ENCODE measurements at places on chromosomes 3 and 15.

GRCh38 chr3:63912768-63913588 is 795 bp upstream of the SCAANT1 start:
- peak; percentile 69 for DNase-seq

DNA sequence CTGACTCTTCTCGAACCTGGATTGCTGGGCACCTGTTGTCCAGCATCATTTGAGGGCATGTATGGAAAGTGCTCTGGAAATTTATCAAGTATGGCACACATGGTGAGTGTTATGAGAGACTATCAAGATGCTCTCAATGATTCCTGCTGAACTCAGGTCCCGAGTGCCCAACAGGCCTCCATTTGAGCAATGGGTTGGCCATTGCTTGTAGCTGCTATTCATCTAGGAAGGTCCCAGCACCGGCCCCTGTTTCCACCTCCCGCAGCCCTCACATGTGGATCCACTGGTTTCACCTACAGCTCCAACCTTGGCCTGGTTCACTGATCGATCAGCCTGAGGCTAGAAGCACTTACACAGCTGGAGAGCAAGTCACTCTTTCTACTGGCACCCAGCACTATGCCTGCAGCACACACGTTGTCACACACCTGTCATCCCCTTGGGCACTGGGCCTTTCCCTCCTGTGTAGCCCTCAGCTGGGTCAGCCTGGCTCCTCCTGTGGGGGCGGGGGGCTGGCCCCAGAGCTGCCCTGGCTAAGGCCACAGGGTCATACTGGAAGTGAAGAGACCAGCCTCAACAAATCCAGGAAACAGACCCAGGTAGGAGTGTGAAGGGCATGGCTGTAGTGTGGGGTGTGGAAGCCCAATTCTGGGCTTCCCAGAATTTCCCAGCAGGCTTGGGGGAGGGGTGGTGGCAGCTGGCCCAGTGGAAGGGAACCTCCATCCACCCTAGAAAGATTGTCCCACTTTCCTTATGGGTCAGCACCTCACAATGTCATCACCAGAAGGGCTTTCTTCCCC is 41.7 kb upstream of the SMAD3 start:
- DNase-seq, result no peak

DNA sequence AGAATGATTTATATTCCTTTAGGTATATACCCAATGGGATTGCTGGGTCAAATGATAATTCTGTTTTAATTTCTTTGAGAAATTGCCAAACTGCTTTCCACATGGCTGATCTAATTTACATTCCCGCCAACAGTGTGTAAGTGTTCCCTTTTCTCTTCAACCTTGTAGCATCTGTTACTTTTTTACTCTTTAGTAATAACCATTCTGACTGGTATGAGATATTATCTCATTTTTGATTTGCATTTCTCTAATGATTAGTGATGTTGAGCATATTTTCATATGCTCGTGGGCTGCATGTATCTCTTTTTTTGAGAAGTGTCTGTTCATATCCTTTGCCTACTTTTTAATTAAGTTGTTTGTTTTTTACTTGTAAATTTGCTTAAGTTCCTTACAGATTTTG is 1264.2 kb downstream of the OTOL1 start:
- DNase-seq, result no peak

DNA sequence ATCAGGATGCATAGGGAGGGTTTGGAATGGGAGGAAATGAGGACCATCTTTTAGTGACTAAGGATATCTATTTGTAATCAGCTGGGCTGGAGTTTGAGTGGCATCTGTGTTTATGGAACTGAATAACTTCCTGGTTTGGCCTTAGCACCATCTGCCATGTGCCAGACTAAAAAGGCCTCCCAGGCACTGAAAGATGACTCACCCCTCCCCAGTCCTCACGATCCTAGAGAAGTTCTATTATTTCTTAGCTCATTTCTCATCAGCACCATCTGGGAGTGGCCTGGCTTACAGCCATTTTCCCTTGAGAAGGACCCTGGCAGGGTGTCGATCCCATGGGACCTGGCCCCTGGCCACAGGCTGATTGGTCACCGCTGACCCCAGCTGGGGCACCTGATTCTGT is 23.9 kb upstream of the CTXND1 start:
- DNase-seq, result no peak

- DNase-seq, result no peak
Observed at GRCh38 chr15:68524753-68525584, 53.8 kb upstream of the CORO2B start.

DNA sequence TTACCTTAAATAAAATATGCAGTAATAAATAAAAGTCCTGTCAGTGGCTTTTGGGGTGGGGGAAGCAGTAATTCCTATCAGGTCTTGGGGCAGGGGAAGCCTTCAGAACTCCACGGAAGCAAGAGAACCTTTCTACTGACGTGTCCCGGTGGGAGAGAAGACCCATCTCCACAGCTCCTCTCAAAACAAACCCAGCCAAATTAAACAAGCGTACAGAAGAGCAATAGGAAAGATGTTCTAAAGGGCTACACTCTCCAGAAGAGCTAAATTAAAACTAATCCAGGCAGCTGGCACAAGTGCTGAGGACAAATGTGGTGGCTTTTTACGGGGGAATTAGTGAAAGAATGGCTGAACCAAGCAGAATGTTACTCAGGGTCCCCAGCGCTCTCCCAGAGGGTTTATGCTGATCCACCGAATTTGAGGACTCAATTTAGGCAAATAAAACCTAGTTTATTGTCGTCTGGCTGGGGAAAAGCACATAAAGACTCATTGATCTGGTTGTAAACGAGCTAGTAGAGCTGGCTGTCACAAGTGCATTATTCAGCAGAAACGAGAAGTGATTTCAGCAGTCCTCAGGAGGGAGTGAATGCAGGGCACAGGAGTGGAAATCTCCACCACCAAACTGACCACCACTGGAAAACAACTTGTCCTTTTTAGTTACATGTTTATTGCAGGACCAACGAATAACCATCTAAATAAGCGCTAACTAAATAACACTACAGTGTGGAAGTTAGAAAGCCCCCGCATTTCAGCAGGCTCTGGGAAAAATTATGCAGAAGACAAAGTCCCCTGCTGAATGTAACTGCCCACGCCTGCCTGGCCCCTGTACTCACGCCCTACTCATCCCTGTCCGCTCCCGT is 13.5 kb downstream of the BFSP2 start:
- no peak for DNase-seq

DNA sequence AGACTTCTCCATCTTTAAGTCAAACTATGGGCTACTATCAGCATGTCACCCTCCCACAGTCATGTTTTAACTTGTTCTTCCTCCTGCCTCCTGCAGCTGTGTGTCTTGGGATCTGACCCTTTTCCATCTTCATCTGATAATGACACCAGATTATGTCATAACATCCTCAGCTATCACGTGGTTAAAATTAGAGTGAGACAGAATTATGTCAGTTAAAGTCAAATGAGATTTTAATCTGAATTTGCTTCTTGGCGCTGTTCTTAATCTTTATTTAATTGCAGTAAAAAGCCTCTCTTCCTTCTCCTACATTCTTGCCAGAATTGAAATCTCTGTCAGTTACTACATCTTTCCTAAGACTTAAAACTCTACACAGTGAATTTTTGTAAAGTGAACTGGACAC is 107.2 kb downstream of the ARPP21 start:
- DNase-seq, result no peak

- DNase-seq, result no peak
Observed at GRCh38 chr3:173839859-173840258, 442.3 kb downstream of the NLGN1 start.

- DNase-seq, result no peak
Observed at GRCh38 chr15:82072926-82073537, 27.2 kb upstream of the MEX3B start.

- DNase-seq, result no peak
Observed at GRCh38 chr3:115921711-115922110, 298.4 kb downstream of the GAP43 start.

- DNase-seq, result no peak
Observed at GRCh38 chr15:98444138-98444537, 204.2 kb upstream of the IGF1R start.

GRCh38 chr3:78830470-78830869 is 937.3 kb downstream of the ROBO1 start:
- DNase-seq, result no peak

- no peak for DNase-seq
Observed at GRCh38 chr3:113717818-113718217, 21.4 kb upstream of the USF3 start.

DNA sequence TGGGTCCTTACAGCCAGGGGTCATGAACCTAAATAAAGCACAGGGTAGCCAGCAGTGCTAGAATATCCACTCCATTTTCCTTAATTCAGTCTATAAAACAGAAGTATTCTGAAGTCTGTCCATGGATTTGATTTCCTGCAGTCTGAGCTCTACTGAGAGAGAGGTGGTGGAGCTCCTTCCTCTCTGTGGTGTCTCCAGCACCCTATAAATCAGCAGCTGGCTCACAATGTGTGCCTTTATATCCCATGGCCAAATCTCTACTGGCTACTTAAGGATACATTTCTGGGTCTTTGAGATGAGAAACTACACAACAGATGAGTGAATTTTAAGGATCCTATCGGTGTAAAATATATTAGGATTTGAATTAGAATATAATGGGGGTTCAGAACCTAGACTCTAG is 339.9 kb upstream of the RBMS3 start:
- DNase-seq, result no peak

DNA sequence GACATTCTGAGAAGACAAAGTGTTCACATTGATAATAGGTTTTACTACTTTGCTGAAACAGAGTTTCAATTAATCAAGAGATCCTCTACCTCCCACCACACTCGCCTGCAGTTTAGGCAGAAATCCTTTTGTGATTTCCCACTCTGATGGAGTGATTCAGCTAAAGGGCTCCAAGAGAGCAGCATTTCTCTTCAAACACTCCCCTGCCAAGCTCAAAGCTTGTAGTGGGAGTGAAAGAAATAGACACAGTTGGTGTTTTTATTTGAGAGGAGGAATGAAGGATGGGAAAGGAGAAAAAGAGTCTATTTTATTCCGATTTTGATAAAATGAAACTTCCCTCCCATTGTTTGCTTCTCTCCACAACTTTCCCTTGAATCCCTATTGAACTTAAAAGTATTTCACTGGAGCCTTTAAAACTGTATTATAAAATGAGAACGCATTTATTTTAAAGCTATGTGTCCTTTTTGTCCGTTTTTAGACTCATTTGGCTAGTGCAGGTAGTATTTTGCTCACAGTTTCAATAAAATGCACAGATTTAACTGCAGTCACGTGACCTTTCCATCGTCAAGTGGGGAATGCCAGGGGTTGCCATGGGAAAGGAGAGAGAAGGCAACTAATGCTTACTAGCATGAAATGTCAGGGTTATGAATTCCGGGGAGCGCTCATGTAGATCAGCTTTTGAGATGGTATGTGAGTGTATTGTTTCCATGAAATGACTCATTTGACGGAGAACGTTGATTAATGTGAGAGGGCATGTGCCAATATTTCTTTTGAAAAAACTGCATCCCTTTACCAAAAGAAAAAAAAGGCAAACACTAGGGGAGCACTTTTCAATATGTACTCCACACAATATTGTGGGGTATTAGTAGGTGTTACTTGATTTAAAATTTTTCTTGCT is 7.7 kb upstream of the OSBPL11 start:
- peak; percentile 77 for DNase-seq

DNA sequence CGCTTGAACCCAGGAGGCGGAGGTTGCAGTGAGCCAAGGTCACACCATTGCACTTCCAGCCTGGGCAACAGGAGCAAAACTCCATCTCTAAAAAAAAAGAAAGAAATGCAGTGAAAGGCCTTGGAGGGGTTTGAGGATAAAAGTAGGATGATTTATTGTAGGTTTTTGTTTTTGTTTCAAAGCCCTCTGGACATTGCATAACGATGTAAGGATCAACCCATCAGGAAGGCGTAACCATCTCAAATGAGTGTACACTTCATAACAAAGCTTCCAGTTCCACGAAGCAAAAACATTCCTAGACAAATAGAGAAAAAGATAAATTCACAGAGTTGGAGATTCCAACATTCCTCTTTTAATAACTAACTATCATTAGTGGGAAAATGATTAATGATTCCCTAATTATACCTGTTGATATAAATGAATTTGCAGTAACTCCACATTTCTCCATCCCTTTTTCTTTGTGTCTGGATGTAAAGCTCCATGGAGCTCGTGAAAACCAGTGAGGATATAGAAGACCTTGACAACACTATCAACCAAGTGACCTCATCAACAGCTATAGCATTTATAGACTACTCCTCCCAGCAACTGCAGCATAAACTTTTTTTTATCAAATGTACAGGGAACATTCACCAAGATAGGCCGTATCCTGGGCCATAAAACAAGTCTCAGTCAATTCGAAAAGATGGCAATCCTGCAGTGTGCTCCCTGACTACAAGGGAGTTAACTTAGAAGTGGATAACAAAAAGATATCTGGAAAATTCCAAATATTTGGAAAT is 48.7 kb upstream of the PPP4R2 start:
- DNase-seq, result no peak

GRCh38 chr15:55282284-55282833 is 7.3 kb downstream of the RAB27A start:
- no peak for DNase-seq
